Memory B cell (primary cell): ENCODE measurements at places on chromosomes 12 and 14.

DNA sequence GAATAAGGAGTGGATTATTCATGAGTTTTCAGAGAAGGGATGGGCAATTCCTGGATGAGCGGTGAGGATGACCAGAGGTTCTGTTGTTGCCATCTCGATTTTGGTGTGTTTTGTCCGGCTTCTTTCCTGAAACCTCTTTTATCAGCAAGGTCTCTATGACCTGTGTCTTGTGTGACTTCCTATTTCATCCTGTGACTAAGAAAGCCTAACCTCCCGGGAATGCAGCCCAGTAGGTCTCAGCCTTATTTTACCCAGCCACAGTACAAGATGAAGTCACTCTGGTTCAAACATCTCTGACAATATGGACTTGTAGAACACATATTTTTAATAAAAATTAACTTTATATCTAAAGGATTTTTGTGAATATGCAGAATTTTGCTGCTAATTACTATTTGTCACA, 716.4 kb downstream of the FSCB start:
- DNase-seq: no peak

- DNase-seq: no peak
These were observed 259.1 kb upstream of the FKBP4 start for GRCh38 chr12:2535583-2536204.

- DNase-seq: no peak
These were observed 46.5 kb upstream of the PTCSC3 start for GRCh38 chr14:36222952-36223468.

DNA sequence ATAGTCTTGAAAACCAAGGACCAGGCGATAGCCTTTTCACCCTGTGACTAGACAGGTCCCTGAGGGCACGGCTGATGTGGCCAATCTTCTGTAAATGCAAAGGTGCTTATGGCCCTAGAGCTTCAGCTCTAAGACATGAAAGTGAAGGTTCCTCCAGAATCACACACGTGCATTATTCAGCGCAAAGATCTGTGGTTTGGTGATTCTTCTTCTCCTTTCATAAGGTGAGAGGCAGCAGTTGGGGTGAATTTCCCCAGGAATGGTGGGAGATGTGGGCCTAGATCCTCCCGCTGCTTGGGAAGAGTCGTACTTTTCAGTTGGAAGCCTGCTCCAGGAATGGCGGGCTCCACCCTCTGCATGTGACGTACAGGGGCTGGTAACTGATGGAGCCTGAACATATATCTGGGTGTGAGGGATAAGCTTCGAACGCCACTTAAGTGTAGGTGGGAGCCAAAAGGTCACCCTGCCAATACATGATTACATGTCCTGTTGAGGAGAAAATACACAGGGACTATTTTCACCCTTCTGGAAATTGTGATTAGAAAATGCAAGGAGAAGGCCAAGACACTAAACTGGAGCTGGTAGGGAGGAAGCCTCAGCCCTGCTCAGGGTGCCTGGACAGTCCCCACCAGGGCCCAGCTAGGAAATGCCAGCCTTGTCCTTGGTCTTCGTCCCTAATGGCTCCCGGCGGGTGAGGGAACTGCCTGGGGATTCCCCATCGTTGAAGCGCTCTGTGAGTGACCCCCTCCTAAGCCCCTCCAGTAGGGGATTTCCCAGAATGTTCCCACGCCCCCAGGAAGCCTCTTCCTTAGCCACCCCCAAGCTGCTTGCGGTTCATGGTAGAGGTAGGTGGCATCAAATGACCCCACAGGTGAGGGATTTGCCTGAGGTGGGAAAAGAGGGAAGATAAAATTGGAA, 17.6 kb downstream of the BATF start:
- DNase-seq: peak; percentile 41

GRCh38 chr12:120168337-120168736, 26.2 kb downstream of the GCN1 start:
- no peak for DNase-seq

DNA sequence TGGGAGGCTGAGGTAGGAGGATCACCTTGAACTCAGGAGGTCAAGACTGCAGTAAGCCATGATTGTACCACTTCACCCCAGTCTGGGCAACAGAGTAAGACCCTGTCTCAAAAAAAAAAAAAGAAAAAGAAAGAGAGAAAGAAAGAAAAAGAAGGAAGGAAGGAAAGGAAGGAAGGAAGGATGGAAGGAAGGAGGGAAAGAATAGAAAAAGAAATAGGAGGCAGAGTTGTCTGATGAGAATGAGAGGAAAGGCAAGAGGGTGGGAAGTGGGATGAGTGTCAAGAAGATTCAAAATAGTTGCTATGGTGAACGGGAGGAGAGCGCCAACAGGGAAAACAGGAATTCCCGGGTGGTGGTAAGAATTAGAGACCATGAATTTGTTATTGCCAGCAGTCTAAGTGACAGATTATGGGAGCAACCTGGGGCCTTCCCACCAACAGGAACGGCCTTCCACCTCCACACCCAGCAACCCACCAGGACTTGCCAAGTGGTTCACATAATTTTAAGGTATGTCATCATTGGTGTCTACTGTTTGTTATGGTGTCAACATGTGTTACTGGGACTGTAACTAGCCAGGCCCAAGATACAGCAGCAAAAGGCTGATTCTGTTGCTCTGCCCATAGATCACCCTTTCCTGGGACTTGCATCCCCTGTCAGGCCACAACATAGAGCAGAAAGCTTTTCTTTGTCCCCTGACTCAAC, 36.1 kb upstream of the C12orf76 start:
- DNase-seq: no peak

GRCh38 chr14:73524493-73524892, 12.4 kb upstream of the ACOT1 start:
- DNase-seq: no peak

DNA sequence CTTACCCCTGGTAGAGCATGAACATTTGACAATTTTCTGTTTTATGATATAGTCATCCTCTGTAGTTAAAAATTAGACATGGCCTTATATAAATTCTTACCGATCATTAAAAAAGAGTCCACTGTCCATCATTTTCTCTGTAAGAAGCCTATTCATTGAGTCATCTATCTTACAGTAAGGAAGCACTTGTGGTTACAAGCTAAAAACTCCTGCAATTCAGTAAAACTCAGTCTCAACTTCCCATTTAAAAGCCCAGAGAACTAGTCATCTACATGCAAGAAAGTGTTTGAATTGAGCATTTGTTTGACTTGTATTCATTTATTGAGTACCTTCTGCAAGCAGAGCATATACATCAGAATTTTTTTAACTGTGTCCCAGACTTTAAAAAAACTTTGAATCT, 63.3 kb downstream of the GTF2A1 start:
- DNase-seq: no peak

DNA sequence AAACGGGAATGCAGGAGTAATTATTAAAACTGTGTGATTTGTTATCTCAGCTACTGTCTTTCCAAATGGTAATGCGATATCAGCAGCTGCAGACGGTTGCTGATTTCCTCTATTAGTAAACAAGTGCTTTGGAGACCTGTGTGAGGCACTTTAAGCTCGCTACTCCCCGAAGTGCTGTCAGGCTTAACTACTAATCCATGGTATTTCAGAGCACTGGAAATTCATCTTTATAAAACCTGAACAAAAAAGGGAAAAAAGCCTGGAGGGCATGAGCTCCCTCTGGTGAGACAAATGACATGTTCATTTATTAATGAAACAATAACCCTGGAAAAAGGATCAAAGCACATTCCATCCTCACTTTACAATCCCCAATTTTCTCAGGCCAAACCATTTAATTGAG, 143.6 kb upstream of the OTX2 start:
- DNase-seq: no peak

GRCh38 chr12:19404242-19404880, 34.9 kb upstream of the AEBP2 start:
- no peak for DNase-seq

GRCh38 chr14:24851406-24851805, 198.5 kb downstream of the STXBP6 start:
- DNase-seq: no peak

DNA sequence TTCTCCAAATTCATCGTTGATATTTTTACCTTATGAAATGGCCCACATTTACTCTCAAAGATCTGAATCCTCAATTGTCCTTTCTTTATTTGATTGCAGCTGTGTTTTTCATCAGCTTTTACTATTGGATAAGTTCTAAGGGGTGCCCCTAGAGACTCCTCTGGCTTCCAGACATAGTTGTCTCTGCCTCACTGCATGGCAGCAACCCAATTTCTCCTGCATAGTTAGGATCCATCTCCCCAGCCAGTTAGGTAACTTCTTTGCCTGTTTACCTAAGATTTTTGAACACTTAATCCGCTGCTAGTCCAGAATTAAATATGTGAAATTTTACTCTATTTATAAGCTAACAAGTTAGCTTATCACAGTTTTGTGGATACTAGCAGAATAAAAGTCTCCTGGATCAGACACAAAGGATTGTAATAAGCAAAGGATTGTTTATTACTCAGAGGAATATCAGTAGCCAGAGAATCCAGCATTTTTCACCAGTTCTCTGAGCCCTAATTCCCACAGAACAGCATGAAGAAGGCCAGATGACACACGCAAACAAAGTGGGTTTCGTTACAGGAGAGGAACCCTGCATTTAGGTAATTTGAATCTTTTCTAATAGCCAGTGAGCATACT, 101.1 kb downstream of the BBS10 start:
- DNase-seq: no peak

GRCh38 chr12:92244036-92244435, 98.4 kb upstream of the BTG1 start:
- DNase-seq: no peak

DNA sequence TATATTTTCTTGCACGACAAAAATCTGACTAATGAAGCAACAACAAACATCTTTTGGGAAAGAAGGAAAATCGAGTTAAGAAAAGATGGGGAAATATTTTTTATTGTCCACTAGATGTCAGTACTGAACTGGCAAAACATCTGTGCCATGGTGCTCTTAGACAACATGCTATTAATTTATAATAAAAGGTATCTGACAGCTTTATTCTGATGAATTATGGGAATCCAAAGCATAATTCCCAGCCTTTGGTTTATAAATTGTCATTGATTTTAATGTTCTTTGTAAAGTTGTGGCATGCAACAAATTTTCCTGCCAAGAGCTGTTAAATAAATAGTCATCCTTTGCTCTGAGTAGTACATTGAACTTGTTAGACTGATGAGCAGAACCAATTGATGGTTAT, 231.2 kb downstream of the ETNK1 start:
- DNase-seq: no peak

- no peak for DNase-seq
These were observed 125.4 kb downstream of the KIF26A start for GRCh38 chr14:104263675-104264358.

- DNase-seq: no peak
These were observed 53.1 kb downstream of the TOGARAM1 start for GRCh38 chr14:45015133-45015532.

- no peak for DNase-seq
These were observed 10.8 kb upstream of the GPRC5A start for GRCh38 chr12:12880537-12880936.

DNA sequence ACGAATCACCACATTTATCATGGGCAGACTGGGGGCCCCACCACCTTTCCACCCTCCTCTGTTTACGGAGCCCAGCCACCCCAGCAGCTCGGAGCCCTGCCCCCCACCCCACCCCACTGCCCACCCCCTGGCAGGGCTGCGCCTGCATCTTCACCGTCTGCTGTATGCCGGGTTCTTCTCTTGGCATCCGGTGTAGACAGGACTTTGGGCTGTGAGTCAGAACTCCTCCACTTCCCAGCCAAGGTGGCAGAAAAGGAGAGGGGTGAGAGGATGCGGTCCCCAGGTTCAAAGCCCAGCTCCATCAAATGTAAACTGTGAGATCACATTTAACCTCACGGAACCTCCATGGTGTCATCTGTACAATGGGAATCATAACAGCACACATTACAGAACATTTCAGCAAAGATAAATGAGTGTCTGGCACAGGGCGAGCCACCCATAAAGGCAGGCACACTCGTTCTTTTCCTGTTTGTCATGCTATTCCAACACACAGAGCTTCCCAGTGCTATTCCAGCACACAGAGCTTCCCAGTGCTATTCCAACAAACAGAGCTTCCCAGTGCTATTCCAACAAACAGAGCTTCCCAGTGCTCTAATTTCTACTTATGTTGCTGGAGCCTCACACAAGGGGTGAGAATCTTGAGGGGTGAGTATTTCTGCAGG, 292.7 kb upstream of the RTL1 start:
- no peak for DNase-seq

GRCh38 chr12:58741226-58741625, 179.1 kb downstream of the LRIG3 start:
- no peak for DNase-seq

DNA sequence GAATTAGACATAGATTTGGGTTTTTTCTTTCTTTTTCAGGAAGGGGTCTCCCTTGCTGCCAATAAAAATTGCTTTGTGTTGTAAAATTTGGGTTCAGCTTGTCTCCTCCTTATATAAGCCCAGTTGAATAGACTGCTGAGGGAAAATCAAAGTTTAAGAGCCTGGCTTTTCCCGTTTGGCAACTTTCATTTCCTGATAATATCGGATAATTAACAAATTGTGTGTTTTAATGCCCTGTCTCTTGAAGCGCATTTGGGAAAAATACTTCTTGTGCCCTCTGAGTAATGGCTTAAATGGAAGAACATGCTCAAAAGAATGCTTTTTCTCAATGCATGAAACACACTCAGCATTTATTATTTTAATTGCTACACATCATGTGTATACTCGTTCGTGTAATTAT, 198.0 kb upstream of the DCN start:
- DNase-seq: no peak

DNA sequence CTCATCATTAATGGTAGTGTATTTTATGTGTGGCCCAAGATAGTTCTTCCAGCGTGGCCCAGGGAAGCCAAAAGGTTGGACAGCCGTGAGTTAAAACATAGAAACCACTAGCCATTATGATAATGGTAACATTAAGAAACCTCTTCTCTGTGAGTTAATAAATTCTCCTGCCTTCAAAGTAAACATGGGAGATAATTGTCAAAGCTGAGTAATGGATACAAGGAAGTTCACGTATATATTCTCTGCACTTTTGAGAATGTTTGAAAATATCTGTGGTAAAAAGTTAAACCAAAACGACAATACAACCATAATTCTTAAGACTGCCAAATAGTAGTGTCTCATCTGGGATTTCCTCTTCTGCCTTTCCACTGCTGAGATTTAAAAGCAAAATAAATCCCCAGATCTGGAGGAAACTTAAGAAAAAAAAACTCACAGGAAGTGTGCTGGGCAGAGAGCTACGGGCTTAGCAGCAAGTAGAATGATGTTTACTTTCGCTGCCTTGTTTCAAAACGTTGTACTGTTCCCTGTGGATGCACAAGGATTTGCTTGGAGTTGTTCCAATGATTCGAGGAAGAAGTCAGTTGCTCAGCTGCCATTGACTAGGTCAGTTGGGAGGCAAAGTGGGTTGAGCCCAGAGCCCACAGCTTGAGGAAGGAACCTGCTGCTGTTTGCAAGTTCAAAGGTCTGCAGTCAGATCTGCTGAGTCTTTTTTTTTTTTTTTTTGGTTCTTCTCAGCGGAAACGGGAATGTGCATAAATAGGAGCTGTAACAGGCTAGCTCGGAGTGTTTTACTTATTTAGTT, 1.7 kb downstream of the TPCN1 start:
- no peak for DNase-seq

GRCh38 chr12:109999649-109999971, 380 bp downstream of the ANKRD13A start:
- no peak for DNase-seq

DNA sequence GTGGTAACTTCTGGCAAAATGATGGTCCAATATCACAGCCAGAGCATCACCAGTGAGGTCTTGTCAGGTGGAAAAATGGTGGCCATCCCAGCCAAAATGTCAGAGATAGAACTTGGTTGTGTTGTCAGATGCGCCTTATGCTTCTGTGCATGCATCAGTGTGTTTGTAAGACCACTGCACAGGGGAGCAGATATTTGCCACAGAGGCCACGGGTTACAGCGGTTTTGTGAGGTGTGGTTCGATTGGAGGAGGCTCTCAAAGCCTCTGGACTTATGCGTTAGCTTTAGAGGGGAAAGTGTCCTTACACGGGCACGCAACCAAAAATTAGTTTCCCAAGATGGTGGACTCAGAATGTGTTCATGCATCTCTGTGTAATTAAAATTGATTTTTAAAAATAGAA, 243.8 kb downstream of the ADGRD1 start:
- no peak for DNase-seq
